ENCODE measurements at places on chromosomes 3 and 15. TPM values are rescaled to one million over a fixed set of nuclear protein-coding genes. Genes with fewer than 3 reads are reported as not detected.

The ST8SIA2 gene
- not detected for polyA plus RNA-seq

The NR2F2 gene
- not detected for polyA plus RNA-seq

The MUSTN1 gene
- polyA plus RNA-seq, result not detected

The CSTA gene
- not detected for polyA plus RNA-seq

The ZNF860 gene
- polyA plus RNA-seq, result 27.7 TPM

The OXTR gene
- 0.14 TPM for polyA plus RNA-seq

The GOLGA6L10 gene
- polyA plus RNA-seq, result 0.19 TPM

The RAB5A gene
- 29.7 TPM for polyA plus RNA-seq

The HTR3C gene
- polyA plus RNA-seq, result not detected

The GP5 gene
- 0.05 TPM for polyA plus RNA-seq

The ZSCAN29 gene
- 8.2 TPM for polyA plus RNA-seq

The KIF15 gene
- 0.60 TPM for polyA plus RNA-seq

The RBMS3 gene
- not detected for polyA plus RNA-seq

The SH2D7 gene
- polyA plus RNA-seq, result not detected

The CRYGS gene
- polyA plus RNA-seq, result not detected

The PROK2 gene
- not detected for polyA plus RNA-seq

The CRABP1 gene
- polyA plus RNA-seq, result not detected

The MASP1 gene
- polyA plus RNA-seq, result not detected

The ATP11B gene
- polyA plus RNA-seq, result 24.0 TPM

The ZNF106 gene
- polyA plus RNA-seq, result 66.5 TPM

The PLA2G4D gene
- not detected for polyA plus RNA-seq

The LDHAL6B gene
- not detected for polyA plus RNA-seq

The NMB gene
- polyA plus RNA-seq, result 5.1 TPM

The GOLGA6L6 gene
- not detected for polyA plus RNA-seq

The SCN11A gene
- polyA plus RNA-seq, result not detected

The CYP11A1 gene
- polyA plus RNA-seq, result not detected

The GOLGA6L7 gene
- not detected for polyA plus RNA-seq

The SV2B gene
- polyA plus RNA-seq, result 0.01 TPM

The AADACL2 gene
- polyA plus RNA-seq, result not detected

The TF gene
- polyA plus RNA-seq, result not detected

The GABRG3 gene
- polyA plus RNA-seq, result not detected

The CELSR3 gene
- 0.59 TPM for polyA plus RNA-seq

The CCR9 gene
- polyA plus RNA-seq, result 6.3 TPM
